ENCODE measurements at places on chromosomes 4 and X.

- DNase-seq: no peak
Observed at GRCh38 chr4:1903035-1903434, 31.8 kb downstream of the NSD2 start.

DNA sequence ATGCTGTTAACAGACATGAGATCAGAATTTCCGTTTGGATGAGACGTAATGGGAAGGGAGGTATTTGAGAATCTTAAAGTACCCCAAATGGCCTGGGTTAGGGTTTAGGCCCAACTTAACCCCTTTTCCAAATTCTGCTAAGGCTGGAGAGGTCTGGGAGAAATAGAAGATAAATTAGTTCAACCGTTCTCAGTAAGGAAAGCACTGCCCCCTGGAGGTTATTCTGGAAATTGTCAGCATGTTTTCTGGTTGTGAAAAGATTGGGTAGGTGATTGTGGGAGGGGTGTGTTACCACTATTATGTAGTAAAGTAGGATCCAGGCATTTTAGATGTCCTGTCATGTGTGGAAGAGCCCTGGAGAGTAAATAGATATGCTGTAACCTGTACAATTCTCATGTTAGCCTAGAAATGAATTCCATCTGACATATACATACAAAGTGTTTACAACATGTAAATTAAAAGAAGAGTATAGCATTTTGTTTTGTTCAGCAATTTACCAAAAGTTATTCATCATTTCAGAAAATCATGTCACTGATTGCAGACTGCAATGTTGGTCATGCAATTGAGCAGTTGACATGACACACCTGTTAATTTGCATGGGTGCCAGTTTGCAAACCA is 26.8 kb upstream of the GRXCR1 start:
- DNase-seq: peak; percentile 47

DNA sequence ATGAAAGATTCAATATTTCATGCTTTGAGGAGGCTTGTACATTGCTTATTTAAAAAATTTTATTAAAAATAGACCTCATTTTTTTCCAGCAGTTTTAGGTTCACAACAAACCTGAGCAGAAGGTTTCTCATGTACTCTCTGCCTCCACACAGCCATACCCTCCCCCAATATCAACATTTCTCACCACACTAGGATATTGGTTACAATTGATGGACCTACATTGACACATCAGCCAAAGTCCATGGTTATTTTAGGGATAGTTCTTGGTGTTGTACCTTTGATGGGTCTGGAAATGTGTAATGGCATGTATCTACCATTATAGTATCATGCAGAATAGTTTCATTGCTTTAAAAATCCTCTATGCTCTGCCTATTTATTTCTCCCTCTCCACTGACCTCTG is 611.0 kb downstream of the KCTD8 start:
- DNase-seq: no peak

DNA sequence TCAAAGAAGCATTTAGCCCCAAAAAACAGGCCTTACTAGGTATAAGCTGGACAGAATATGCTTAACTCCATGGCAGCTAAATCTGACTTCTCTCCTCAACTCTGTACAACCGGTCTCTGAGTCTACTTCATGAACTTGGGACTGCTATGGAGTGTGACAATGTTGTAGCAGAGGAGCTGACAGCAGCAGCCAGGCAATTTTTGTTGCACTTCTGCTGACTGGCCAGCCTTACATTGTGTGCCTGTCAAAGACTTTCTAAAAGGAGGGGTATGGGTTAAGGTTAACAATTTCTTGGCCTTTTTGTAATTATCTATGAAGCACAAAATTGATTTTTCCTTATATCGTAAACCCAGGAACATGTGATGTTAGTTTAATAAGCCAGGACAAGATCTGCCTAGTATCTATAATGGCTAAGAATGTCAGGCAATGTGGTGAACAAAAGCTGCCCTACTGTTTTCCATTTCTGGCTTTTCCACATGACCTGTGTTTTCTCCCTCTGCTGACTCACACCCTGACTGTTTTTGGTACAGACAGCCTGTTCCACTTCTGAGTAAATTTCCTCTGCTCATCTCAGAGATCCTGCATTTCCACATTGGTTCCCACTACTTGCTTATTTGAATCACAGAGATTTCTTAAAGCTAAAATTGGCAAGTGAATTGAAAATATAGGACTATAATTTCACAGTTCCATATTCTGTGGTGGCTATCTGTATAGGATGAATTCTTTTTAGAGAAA is 9.3 kb downstream of the NOX1 start:
- DNase-seq: peak; percentile 26

DNA sequence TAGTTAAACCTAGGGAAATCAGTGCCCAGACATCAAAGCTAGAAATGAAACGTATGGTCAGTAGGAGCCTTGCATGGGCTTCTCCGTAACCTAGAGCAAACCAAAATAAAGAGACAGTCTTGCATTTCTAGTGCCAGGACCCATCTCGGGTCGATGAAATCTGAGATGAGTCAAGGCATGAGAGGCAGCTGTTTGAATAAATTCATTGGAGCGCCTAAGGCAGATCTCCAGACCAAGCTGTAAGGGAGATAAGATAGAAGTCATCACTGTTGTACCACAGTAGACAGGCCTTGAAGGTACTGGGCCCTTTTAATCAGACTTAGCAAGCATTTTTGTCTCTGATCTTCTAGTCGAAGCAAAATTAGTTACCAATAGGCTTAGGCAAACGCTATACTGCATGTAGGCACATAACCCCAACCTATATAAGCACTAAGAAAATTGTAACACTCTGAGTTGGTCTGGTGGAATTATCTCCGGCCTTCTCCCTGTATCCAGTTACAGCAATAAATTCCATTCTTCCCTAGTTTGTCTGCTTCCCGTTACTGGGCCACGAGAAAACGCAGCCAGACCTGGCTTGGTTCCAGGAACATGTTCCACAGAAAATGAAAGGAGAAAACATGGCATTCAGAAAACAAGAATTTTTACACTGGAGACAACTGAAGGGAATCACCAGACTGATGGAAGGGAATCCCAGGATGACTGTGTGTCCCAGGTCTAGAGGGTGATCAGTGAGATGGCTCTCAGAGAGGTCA is 21.1 kb upstream of the PAPSS1 start:
- DNase-seq: no peak
